ENCODE measurements at places on chromosomes 4 and X. TPM values are rescaled to one million over a fixed set of nuclear protein-coding genes. Genes with fewer than 3 reads are reported as not detected.
A peak's percentile ranks its signal among the peaks of the same experiment; 100 is the strongest.

- DNase-seq: peak; percentile 43
Observed at GRCh38 chrX:153651540-153652079, 4.6 kb downstream of the DUSP9 start.

Gene ZNF157
- not detected for total RNA-seq

GRCh38 chr4:76476571-76476970 lies 41.5 kb downstream of the SHROOM3 start:
- DNase-seq: no peak

DNA sequence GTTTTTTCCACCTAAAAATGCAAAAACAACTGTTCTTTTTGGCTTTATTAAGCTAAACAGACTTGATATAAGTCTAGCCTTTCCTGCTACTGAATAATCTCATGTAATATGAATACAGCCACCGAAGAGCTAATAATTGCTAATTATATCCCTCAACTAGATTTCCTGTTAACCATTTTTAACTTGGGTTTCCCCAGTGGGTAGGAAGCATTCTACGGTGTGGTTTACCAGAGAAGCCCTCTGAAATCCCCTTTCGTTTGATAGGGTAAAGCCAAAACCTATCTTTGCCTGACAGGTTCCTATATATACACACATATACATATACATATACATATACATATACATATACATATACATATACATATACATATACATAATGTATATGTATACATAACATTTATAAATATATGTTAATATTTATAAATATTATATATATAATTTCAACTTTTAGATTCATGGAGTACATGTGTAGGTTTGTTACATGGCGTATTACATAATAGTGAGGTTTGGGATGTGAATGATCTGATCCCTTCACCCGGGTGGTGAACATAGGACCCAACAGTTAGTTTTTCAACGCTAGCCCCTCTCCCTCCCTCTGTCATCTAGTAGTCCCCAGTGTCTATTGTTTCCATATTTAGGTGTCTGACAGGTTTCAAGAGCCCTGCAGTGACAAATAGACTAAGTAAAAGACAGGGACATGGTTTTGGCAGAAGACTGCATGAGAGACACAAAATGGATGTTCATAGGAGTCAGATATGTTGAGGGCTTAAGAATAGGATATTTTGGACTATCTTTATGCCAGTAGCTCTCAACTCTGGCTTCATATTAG lies 62.4 kb downstream of the ATXN3L start:
- no peak for DNase-seq

DNA sequence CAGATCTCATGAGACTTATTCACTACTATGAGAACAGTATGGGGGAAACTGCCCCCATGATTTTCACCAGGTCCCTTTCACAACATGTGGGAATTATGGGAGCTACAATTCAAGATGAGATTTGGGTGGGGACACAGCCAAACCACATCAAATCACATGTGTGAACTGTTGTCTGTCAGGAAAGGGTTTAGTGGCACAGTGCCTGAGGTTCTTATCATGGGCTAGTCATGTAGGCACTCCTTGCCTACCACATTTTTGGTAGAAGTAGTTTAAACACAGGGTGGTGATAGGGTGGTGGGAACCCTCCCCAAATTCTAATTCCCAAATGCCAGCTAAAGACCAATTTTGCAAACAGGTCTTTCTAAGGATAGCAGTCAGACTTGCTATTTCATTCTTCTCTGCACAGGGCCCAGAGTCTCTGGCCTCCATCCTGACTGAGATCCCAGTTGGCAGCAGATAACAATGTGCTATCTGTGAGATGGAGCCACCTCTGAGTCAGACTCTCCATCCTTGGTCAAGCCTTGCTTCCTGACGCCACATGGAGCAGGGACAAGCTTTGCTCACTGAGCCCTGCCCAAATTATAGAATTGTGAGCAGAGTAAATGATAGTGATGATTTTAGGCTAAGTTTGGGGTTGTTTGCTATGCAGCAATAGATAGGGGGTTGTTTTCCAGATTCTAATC lies 33.5 kb upstream of the SETD7 start:
- DNase-seq: no peak

DNA sequence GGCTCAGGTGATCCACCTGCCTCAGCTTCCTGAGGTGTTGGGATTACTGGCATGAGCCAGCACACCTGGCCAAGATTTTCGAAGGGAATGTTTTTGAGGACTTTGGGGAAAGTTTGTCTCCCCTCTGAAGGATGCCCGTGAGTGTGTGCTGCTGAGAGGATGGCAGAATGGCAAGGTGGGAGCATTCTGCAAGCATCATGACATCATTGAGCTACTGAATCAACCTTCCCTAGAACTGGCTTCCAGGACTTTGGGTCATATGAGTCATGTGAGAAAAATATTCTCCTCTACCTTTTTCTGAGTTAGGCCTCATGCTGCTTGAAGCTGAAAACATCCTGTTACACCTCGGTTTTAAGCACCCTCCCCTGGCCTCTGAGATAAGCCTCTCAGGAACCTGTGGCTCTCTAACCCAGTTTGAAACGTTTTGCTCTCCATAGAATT lies 31.0 kb downstream of the TMEM131L start:
- peak; percentile 67 for DNase-seq

DNA sequence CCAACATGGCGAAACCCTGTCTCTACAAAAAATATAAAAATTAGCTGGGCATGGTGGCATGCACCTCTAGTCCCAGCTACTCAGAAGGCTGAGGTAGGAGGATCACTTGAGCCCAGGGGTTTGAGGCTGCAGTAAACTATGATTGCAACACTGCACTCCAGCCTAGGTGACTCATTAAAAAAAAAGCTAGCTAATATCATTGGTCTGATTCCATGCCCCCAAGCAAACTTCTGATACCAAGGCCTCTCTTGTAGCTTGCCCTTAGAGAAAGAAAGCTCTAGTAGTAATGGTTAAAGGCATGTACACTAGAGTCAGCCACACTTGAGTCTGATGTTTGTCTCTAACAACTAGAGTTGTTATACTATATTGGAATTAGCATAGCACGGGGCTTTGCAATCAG lies 32.6 kb upstream of the PHF8 start:
- no peak for DNase-seq

All from Peyer's patch (tissue), 4 donors.